ENCODE measurements at places on chromosomes 5 and 9.

DNA sequence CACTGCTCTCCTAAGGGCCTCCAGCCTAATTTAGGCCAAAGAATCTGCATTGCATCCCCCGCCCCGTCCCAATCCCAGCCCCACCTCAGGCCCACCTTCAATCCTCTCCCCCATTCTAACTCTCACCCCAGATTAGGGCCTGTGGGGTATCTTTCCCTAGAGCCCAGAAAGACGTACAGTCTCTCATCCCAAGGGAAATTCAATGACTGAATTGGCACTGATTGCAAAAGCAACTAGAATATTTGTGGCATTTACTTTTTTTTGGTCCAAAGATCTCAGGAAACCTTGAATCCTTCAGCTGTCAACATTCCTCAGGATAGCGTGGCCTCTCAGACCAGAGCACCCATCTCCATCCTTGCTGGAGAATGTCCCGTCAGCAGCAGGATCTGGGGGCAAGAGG lies 30.6 kb downstream of the TRMO start:
- DNase-seq, result no peak

DNA sequence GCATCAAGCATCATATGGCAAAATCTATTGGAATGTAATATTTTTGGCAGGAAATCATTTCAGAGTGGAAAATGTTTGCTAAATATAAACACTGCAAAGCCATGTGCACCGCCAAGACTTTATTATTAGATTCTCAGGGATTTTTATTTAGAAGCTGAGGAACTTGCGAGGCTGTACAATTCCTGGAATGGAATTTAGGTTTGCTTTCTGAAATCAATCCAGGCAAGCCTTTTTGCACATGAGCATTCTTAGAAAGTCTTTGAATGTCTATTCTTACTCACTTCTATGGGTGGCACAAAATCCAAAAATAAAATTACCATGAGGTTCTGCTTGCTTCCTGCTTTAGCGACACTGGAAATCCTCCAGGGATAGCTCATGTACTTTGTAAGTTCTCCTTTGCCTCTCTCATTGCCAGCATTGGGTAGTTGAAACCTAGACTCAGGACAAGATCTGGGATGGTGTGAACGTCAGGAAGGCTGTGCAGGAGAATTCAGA lies 71.5 kb upstream of the PALM2AKAP2 start:
- DNase-seq, result no peak

DNA sequence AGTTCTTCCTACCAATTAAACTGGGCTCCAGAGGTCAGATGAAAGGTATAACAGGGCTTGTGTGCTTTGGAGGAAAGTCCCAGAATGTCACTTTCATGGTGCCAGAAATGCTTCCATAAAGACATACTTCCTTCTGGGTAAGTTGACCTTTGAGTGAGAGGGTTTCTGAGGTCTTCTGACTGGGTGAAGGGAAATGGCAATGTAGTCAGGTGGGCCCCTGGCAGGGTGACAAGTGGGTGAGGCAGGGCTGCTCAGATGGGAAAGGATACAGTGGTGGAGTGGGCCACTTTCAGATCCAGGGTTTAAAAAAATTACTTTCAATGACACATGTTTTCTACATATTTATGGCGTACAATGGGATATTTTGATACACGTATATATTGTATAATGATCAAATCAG lies 136.5 kb upstream of the PITX1 start:
- no peak for DNase-seq

- no peak for DNase-seq
Observed at GRCh38 chr9:129617167-129617566, 3.7 kb downstream of the C9orf50 start.

DNA sequence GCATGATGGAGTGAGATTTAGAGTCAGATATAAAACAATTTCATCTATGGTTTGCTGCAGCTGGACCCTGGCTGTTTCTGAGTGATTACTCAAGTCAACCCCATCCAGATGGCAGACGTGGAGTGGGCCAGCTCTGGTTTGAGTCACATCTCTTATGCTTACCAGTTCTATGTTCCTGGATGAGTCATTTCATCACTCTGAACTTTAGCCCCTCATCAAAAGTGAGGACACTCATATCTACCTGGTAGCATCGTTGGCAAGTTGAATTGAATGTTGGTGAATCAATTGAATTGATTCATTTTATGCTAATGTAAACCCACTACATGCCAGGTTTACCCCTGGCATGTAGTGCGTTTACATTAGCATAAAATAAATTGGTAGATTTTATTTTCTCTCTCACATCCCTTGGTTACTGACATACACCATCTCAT lies 176.4 kb downstream of the FGF18 start:
- DNase-seq, result no peak

DNA sequence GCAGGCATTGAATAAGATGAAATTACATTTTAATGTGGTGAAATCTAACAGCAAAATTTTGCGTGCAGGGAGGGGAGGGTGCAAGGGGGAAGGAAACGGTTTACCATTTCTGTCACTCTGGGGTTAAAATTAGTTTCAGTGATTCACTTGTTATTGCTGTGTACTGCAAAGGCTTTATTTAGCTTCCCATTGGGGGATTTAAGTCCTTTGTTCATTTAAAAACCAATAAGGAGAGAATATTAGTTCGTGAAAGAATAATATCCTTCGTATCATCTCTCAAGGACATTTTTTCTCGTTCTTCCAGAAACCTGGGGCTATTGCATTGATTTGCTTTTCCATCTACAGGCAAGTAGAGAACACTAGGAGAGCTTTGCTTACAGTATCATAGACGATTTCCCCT lies 667.8 kb upstream of the RGMB start:
- DNase-seq, result no peak

DNA sequence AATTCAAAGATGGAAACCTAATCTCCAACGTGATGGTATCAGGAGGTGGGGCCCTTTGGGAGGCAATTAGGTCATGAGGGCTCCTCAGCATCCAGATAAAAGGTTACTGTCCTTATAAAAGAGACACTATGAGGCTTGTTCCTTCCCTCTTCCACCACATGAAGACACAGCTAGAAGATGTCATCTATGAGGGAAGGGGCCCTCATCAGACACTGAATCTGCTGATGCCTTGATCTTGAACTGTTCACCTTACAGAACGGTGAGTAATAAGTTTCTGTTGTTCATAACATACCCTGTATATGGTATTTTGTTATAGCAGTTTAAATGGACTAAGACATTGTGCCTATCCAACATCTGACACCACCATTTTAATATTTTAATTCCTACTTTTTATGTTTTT lies 19.7 kb upstream of the CCNH start:
- no peak for DNase-seq

DNA sequence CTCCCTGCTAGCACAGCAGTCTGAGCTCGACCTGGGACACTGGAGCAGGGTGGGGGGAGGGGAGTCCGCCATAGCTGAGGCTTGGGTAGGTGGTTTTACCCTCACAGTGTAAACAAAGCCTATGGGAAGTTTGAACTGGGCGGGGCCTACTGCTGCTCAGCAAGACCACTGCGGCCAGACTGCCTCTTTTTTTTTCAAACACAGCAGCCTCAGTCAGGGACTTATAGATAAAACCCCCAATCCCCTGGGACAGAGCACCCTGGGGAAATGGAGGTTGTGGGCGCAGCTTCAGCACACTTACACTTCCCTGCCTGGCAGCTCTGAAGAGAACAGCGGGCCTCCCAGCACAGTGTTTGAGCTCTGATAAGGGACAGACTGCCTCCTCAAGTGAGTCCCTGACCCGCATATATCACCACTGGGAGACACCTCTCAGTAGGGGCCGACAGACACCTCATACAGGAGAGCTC lies 151.1 kb upstream of the APC start:
- no peak for DNase-seq

DNA sequence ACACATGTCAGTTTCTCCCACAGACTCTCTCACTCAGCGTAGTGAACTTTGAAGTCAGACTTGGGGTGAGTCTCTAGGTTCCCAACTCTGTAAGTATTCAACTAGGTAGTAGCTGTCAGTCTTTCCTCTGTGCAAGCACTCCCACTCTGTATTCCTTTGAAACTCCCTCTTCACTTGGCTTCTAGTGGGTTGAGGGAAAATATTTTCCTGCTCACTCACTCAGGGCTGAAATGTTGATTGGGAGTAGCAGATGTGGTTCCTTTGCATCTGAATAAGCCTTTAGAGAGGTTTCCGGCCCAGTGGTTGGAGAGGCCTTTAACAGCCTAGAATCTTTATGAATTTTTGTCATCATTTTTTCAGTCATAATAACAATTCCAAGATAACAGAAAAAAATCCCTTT lies 18.1 kb upstream of the ARRDC3 start:
- no peak for DNase-seq

DNA sequence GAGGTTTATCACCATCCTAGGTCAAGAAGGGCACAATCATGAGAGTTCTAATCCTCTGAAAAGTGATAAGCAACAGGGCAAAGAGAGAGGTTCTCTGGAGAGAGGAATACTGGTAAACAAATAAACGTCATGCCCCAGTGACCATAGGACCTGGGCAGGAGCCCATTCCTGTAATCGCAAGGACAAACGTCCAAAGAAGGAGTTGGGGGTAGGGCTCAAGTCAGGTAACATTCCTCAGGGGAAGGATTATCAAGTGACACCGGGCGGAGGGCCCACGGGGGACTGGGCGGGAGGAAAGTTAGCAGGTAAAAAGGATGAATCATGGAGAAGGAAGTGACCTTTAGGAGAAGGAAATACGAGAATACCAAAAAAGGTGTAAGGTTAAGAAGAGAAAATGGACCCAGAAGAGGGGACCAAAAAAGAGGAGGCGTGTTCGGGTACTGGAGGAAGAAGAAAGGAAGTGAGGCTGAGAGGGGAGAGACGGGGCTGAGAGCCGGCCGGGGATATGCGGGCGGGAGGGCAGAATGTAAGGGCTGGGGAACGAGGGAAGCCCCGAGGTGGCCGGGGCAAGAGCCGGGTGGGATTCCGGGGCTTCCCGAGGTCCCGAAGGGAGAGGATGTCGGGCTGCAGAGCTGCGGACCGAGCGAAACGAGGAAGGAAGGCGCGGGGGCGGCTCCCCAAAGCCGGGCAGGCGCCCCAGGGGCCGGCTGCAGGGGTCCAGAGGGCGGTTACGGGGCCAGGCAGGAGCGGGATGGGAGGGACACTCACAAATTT lies 583 bp downstream of the DIAPH1 start:
- peak; percentile 24 for DNase-seq

GRCh38 chr9:35801328-35802128 lies 10.1 kb downstream of the NPR2 start:
- DNase-seq, result no peak

DNA sequence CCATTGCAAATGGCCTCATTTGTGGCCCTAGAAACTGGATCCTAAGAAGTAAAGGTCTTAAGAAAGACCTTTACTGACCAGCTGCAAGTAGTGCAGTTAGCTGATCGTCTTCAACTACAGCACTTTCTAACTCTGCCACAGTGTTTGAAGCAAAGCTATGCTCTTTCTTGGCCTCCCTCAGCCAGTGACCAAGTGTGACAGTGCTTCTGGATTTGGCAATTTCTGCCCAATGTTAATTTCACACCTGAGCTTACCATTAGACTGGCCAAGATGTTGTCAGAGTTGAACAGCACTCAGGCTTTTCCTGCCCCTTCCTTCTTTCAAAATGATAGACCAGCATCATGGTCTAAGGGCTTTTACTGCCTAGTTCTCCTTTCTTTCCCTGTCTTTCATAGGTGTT lies 36.1 kb downstream of the UHRF2 start:
- DNase-seq, result no peak

Measured in activated T-helper 1 cell treated with Interleukin-2 at 50 U/mL for 16 hours (primary cell).